ENCODE measurements at places on chromosomes 3 and 15.

- DNase-seq, result no peak
These were observed 9.3 kb downstream of the PARL start for GRCh38 chr3:183875411-183875810.

- no peak for DNase-seq
These were observed 28.4 kb downstream of the HDAC11 start for GRCh38 chr3:13508496-13508895.

- DNase-seq, result no peak
These were observed 226.9 kb downstream of the CACNA2D3 start for GRCh38 chr3:54349231-54349652.

DNA sequence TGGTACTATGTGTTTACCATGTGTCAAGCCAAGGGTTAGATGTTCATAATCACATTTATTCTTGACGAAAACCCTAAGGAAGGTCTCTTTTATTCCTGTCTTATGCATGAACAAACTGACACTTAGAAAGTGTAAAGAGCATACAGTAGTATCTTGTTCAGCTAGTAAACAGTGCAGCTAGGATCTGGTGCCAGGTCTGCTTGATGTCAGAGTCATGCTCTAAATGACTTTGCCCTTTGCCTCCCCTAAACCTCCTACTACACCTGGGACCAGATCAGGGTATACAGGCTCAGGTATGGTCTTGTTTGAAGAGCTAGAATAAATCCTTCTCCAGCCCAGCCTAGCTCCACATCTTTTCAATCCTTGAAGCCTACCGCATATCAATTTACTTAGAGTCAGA, 232.4 kb downstream of the ADAMTSL3 start:
- DNase-seq, result no peak

DNA sequence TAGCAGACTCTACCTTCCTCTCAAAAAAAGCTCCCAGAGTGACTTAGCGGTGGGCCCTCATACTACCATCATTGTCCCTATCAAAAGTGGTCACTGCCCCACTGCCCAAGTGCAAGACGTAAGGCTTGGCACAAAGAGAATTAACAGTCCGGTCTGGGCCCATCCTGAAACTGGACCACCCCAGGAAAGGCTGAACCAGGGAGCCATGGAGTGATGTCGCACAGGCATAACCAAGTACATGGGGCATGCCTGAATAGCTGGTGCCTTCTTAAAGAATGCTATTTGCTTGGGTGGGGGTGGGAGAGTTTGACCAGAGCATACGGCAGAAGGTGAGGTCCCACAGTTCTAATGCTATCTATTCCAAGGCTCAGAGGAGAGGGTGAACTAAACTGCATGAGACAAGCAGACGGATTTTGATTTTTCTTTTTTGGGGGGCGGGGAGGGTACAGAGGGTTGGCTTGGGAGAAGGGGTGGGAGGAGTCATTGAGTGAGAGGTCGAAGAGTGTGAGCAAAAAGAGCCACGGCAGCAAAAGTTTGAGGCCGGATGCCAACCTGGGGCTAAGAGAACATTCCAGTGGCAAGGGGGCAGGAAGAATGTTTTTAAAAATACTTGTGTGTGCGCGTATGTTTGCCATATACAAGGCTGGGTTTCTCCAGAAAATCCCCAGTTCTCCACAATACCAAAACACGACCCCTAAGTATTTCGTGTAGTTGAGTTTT, 50.2 kb downstream of the FAM174B start:
- DNase-seq, result no peak

- DNase-seq, result no peak
These were observed 556 bp downstream of the PEX5L start for GRCh38 chr3:180036092-180036670.

- no peak for DNase-seq
These were observed 103.0 kb upstream of the HES1 start for GRCh38 chr3:194032828-194033435.

DNA sequence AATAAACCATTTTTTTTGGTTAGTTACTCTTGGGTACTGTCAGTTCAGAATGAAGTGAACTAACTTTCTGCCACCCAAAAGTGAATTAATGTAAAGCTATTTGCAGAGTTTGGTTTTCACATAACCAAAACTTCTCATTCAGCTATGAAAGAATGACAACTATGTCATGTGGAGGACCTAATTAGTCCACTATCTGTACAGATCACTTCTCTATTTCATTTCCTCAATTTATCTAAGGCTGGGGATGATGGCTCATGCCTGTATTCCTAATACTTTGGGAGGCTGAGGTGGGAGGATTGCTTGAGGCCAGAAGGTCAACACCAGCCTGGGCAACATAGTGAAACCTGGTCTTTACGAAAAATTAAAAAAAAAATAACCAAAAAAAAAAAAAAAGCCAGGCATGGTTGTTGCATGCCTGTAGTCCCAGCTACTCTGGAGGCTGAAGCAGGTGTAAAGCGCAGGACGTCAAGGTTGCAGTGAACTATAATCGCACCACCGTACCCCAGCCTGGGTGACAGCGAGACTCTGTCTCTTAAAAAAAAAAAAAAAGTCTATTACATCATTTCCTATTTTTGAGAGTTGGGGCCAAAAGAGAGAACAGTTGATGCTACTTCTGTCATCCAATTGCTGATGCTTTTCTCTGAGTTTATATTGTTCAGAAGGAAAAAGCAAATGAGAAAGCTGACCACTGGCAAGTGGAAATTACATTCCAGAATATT, 8.7 kb downstream of the HYPK start:
- DNase-seq, result no peak

DNA sequence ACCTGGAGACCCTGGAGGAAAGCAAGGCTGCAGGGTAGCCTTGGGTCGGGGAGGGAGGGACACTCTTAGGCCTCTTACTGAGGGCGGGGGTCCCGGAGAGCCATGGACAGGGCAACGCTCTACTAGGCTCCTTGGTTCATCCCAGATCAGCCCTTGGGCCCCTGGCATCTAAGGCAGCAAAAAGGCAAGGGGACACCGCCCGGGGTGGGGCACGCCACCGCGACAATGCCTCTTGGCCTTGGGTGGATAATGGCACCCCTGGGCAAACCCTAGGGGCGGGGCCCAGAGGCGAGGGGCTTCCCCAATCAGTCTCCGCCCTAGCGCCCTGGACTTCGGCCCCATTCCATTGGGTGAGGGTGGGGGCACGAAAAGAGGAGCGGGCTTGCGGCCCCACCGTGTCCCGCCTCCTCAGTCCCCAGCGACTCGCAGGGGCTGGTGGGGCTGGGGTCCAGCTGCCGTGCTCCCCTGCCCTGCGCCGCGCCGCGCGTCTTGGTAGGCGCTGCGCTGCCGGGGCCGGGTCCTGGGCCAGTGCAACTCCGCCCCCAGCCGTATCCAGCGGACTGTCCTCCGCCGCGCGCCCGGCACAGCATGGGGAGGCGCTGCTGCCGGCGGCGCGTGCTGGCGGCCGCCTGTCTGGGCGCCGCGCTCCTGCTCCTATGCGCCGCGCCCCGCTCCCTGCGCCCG, at the start of gene CHST13:
Gene CHST13, plus strand, starts transcription at position 411 of the 684 bp plus-strand sequence. Its CDS starts 178 bp downstream, at position 589.
- no peak for DNase-seq

- DNase-seq, result no peak
These were observed 2.8 kb downstream of the CLSTN2 start for GRCh38 chr3:139937674-139938279.

DNA sequence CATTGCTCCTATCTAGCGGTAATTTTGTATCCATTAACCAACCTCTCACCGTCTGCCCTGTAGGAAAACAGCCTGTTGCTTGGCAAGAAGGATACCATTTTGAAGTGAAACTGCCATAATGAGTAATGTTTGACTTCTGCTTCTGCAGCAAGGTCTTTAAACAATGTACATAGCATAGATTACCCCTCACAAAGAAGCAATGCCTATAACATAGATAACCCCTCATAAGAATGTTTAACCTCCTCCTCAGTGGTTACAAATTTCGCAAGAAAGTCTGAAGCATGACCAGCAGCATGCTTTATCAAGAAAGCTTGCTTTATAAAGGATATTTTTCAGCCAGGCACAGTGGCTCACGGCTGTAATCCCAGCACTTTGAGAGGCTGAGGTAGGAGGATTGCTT, 61.2 kb upstream of the MFGE8 start:
- no peak for DNase-seq

GRCh38 chr3:35757991-35758757, 118.8 kb downstream of the ARPP21 start:
- no peak for DNase-seq
